SJSA1 (cell line): ENCODE measurements at places on chromosomes 5 and 9.
A peak's percentile ranks its signal among the peaks of the same experiment; 100 is the strongest.

- DNase-seq, result no peak
Observed at GRCh38 chr5:56585999-56586691, 229.2 kb upstream of the MAP3K1 start.

GRCh38 chr5:173271419-173271818, 36.4 kb upstream of the NKX2-5 start:
- no peak for DNase-seq

GRCh38 chr5:75637949-75638348, 26.7 kb downstream of the ANKDD1B start:
- no peak for DNase-seq

- DNase-seq, result no peak
Observed at GRCh38 chr5:119255571-119256356, 100.1 kb upstream of the TNFAIP8 start.

GRCh38 chr5:62568800-62569432, 9.7 kb upstream of the LRRC70 start:
- DNase-seq, result no peak

DNA sequence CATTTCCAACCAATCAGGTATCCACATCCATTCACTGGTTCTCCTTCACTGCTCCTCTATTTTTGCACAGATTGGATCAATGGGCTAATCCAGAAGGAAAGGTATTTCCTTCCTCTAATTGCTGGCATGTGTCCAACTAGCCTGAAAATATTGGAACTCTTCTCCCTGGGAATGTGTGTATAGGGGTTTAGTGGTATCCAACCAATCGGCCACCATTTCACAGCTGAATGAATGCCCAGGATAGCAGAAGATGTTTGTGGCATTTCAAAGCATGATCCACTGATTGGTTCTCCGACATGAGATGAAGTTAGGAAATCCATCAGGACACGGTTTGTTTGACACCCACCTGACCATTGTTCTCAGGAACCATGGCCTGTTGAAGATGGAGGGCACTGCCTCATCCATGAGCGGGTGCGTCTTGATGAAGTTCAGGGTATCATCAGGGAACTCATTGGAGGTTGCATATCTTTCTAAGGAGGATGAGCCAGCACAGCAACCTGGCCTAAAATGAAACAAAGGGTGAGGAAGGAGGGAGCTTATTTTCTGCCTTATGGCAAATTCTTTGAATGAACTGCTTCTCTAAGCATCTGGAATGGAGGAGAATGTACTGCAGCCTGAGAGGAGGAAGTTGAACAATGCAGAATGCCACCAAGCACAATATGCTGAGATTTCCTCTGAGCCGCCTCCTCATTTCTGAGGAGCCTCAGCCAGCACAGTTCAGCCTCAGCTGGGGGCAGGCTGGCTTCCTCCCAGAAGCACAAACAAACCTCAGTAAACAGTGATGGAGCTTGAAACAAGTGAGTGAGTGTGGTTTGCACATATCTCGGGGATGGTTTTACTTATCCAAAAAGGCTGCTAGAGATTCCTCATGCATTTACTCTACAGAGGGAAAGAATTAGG, 94.6 kb downstream of the SEMA6A start:
- DNase-seq, result no peak

GRCh38 chr5:81140441-81140840, 92.7 kb upstream of the CKMT2 start:
- DNase-seq, result no peak

GRCh38 chr5:179115307-179115706, 55.1 kb downstream of the ZNF354C start:
- DNase-seq, result no peak

DNA sequence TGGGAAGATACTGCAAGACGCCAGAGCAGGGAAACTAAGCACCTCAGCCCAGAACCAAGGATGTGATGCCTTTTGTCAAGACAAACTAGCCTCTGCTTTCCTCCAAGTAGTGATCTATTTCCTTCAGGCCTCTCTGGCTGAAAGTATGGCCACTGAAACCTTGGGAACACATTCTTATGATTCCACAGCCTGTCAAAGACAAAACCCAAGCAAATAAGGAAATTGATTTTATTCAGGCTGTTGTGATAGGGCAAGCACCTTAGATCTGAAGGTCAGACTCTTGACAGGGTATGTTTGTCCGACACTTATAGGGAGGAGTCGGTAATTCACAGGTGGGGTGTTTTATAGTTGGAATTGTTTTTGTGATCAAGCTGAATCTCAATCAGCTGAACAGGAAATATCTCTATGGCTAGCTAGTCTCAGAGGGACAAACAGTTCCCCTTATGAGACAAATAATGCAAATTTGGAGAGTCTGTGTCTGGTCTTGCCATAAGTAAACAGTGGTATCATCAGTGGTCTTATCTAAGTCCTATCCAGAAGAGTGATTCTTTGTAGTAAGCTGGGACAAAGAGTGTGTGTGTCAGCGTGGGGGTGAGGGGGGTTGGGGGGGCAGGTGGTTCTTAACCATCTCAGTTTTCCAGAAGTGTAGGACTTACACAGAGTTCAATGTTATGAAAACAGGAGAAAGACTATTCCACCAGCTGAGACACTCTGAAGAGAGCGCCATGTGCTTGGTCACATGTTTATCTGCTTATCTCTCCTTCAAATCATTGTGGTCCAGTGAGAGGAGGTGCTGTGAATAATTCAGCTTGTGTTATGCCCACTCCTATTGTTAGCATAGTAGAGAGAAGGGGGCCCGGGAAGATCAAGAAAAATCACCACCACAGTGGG, 6.7 kb upstream of the ZCCHC10 start:
- DNase-seq, result no peak

DNA sequence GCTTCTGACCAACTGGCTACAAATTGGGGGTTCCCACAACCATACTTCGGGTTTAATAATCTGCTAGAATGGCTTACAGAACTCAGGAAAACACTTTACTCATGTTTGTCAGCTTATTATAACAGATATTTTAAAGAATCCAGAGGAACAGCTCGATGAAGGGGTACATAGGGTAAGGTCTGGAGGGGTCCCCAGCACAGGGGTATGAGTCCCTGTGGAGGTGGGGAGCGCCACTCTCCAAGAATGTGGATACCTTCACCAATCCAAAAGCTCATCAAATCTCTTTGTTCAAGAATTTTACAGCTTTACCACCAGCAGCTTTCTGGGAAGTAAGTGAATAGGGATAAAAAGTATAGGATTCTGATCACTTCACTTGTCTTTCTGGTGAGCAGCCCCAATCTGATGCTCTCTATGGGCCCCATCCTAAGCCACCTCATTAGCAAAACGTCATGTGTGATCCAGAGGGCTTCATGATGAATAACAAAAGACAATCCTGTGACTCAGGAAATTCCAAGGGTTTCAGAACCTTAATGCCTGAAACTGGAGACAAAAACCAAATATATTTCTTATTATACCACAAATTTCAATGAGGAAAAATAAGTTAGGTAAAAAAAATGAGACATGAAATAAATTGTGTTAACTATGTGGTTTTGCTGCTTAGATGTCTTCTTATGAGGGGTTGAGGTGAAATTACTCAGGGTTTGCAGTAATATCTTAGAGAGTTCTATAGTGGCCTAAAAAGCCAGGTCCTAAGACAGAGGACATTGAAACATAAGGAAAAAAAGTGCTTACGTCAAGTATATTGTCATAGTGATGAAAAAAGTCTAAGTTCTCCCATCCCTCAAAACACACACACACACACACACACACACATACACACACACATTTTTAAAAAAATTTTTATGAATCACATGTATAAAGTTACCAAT, 290.5 kb downstream of the ANXA1 start:
- no peak for DNase-seq

DNA sequence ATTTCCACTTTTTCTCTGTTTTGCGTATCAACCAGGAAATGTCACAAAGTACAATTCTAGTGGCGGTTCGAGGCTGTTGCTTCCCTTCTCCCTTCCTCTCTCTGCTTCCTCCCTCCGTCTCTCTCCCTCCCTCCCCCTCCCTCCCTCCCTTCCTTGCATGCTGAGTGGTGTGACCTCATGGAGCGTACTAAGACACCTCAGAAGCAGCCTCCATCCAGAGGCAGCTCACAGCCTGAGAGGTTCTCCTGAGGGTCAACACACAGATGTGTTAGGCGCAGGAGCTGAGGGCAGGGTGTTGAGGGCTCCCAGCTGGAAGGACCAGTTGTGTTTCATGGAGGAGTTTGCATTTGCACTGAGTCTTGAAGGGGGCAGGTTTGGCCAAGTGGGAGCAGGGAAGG, 57.7 kb downstream of the COL5A1 start:
- no peak for DNase-seq

- no peak for DNase-seq
Observed at GRCh38 chr9:6955251-6955921, 197.6 kb downstream of the KDM4C start.

DNA sequence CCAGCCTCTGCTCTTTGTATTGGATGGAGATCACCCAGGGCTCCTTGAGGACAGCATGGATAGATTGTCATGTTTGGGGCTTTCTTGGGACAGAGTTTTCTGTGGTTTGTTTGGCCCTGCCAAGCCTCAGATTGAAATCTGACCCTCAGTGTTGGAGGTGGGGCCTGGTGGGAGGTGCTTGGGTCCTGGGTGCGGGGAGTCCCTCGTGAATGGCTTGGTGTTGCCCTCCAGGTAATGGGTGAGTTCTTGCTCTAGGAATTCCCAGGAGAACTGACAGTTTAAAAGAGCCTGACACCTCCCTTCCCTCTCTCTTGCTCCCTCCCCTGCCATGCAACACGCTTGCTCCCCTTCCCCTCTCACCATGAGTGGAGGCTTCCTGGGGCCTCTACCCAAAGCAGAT, 48.6 kb upstream of the OLFM1 start:
- peak; percentile 22 for DNase-seq

DNA sequence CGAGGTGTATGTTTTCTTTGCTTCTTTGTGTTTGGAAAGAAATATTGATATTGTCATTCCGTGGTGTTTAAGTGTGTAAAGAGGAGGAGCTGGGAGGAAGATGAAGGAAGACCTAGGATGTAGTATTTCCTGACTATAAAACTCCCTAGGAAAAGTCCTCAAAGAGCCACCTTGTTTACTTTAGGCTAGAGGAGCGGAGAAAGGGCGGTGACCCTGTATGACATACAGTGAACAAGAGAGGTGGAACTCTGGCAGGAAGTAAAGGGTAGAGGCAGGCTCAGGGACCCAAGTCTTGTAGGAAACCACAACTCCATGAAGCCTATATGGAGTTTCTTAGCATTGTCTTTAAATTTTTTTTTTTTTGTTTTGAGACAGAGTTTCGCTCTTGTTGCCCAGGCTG, 303.9 kb downstream of the DOCK8 start:
- DNase-seq, result no peak
